ENCODE measurements at places on chromosomes 7 and 10.
A peak's percentile ranks its signal among the peaks of the same experiment; 100 is the strongest.

GRCh38 chr7:138746073-138746472 lies 44.9 kb upstream of the SVOPL start:
- no peak for DNase-seq

GRCh38 chr7:17009007-17009719 lies 127.4 kb upstream of the AGR3 start:
- DNase-seq: peak; percentile 49

DNA sequence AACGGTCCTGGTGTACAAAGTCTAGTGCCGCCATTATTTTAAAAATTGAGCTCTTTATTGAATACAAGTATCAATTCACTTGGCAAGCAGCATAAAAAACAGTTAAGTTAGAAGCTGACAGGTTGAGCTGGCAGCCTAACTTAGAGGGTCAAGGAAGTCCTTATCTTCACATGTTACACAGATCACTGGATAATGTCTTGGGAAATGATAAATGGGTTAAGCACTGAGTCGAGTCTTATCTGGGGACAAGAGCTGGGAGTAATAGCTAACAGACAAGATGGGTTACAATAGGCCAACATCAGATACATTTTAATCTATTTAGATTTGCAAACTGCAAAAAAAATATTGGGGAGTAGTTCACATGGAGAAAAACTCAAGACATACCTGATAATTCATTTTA lies 34.2 kb downstream of the SLC18A2 start:
- no peak for DNase-seq

DNA sequence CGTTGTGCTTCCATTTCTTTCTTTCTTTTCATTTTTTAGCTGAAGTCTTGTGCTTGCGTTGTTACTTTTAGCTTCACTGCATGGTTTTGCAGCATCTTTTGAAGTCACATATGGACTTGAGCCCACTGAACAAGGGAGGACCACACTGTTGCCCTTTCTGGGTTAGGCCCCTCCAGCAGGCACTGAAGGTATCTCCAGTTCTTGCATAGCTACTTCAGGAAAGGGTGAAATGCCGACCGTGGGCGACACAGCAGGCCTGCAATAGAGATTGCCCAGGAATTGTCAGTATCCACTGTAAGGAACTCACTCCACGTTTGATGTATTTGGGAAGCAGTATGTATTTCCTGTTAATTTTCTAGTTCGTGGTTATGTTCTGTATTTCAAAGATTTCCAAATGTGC lies 85.1 kb downstream of the WDR37 start:
- DNase-seq: no peak

- peak; percentile 60 for DNase-seq
Observed at GRCh38 chr7:143416565-143417149, 8.0 kb upstream of the EPHA1 start.

DNA sequence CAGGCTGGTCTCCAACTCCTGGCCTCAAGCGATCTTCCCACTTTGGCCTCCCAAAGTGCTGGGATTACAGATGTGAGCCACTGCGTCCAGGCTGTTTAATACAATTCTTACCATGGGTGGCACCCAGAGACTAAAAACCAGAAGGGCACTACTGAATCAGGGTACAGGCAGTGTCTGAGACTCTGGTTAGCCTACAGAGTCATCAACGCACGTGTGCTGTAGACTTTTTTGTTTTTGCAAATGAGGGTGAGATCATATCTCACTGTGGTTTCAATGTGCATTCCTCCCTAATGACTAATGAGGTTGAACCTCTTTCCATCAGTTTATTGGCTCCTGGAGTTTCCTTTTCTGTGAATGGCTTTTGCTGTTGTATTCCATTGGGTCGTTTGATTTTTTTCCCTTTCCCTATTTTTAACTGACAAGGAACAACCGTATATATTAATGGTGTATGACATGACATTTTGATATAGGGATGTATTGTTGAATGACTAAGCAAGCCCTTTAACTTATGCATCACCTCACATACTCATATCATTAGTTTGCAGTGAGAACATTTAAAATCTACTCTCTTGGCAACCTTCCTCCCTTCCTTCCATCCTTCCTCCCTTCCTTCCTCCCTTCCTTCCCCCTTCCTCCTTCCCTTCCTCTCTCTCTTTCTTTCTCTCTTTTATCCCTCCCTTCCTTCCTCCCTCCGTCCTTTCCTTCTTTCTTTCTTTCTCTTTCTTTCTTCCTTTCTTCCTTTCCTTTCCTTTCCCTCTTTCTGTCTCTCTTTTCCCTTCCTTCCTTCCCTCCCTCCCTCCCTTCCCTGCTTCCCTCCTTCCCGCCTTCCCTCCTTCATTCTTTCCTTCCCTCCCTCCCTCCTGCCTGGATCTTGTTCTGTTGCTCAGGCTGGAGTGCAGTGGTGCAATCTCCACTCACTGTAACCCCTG lies 9.3 kb upstream of the TMEM270 start:
- DNase-seq: peak; percentile 98

DNA sequence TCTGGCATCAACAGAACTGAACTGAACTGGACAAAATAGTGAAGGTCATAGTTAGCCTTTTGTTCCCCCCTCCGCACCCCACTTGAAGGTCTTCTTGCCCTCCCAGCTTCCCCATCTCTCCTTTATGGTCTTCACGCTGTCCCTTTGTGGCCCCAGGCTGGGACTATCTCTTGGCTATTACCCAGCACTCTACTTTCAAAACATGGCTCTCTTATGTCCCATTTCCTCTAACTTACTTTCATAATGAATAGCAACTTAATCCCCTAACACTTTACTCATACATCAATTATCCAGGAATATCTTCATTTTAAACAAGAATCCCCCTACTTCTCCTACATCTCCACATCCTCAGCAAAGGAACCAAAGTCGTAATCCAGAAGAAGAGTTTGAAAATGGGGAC lies 135.3 kb upstream of the ITGB1 start:
- no peak for DNase-seq

DNA sequence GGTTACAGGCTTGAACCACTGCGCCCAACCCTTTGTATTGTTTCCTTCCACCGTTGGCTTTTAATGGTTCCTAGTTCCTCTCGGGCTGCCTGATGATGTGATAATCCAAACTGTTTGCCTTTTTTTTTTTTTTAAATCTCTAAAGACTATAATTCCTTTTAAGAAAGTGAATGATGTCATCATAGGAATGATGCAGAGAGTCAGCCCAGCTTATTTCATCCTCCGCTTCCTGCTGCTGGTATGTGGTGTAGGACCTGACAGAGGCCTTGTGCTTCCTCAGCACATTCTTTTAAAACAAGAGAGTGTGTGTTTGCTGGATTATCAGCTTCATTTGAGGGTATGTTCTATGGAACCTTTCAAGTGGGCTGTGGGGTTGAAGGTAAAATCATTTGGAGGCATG lies 241.4 kb downstream of the LRMDA start:
- peak; percentile 1 for DNase-seq

- peak; percentile 74 for DNase-seq
Observed at GRCh38 chr10:102229810-102230263, 3.7 kb downstream of the ELOVL3 start.

- no peak for DNase-seq
Observed at GRCh38 chr10:77972148-77972547, 45.6 kb upstream of the DLG5 start.

DNA sequence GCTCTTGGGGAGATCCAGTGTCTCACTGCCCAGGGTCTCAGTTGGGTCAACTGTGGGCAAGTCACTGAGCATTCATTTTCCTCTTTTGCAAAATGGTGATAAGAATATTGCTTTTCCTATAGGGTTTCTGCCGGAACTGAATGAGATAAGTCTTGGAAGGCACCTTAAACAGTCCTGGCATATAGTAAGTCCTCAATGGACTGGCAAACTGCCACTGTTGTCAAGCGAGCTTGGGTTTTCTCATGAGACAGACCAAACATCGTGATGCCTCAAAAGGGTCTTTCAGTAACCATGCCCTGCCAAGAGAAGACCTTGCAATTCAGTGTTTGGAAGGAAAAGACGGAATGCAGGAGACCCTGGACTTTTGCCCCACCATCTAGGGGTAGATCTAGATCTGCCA lies 251.5 kb downstream of the WDR11 start:
- DNase-seq: no peak

GRCh38 chr7:13115157-13115772 lies 427.8 kb downstream of the ARL4A start:
- DNase-seq: peak; percentile 3

DNA sequence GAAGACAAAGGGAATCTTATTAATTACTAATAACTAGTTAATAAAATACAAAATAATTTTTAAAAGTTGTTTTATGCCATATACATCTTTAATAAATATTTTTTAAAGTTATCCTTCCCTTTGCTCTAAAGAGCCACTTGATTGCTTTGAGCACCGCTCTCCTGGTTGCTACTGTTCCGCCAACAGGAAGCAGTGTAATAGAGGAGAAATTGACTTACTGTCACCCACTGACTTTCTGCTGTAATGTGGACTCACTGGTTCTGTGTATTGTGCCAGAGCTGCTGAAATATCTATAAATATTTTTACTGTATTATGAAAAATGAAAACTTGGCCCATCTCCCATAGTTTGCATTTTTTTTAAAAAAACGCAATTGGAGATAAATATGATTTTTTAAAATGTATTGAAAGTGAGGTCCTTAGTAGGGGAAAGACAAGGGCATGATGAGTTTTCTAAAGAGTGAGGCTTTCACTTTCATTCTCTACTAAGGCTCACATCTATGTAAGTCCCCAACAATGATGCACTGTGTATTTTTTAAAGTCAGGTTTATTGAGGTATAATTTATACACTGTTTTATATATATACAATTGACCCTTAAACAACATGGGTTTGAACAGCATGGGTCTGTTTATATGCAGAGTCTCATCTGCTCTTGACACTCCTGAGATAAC lies 100.5 kb downstream of the NPY start:
- no peak for DNase-seq

All from EH (cell line).